Skin of body (tissue), 3 donors: ENCODE measurements at places on chromosomes 7 and 10. TPM values are rescaled to one million over a fixed set of nuclear protein-coding genes. Genes with fewer than 3 reads are reported as not detected.

- no peak for DNase-seq
Observed at GRCh38 chr10:89478085-89478738, 57.2 kb downstream of the SLC16A12 start.

- no peak for DNase-seq
Observed at GRCh38 chr10:34690383-34691049, 124.6 kb downstream of the PARD3 start.

GRCh38 chr7:134690614-134691504 lies 44.2 kb downstream of the BPGM start:
- no peak for DNase-seq

DNA sequence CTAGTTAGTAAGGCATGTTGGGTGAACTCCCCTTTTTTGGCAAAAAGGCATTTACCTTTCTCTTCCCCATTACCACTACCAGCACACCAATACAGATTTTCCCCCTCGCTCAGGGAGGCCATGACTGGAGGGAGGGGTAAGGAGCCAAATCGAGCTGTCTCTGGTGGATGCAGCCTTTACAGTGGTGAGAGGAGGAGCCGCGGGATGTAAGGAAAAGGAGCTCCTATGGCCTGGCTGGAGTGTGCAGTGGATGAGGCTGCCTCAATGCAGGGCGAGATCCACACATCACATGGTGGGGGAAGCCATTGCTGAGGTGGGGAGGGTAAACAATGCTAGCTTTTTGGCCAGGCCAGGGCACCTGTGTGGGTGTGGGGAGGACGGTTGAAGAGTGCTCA lies 416.2 kb downstream of the EXOC4 start:
- no peak for DNase-seq

- DNase-seq = no peak
Observed at GRCh38 chr10:97007417-97007816, 175.3 kb downstream of the LCOR start.

DNA sequence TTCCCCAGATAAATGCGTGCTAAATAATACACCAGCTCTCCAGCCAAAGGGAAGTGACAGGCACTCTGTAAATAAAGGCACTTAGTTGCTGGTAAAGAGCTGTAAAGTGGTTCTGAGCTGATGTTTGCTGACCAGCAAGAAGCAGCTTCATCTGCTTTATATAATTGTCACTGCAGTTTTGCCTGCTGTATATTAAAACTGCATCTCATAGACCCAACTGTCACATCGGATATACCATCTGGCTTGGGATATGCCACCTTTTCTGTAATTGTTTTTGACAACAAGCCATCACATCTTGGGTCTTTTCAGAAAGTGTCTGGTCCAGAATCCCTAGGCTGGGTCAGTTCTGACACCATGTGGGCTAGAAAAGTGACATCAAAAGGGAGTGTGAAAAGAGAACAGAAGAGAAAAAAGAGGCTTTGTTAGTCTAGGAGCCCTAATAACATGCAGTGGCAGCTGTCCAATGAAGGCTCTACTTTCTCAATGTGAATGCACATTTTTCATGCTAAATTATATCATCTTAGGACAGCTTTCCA lies 697.6 kb downstream of the KCNMA1 start:
- no peak for DNase-seq

Gene PDK4
- 34.8 TPM for total RNA-seq

Gene ABCF2
- total RNA-seq = 16.7 TPM
